ENCODE measurements at places on chromosomes 6 and 20. TPM values are rescaled to one million over a fixed set of nuclear protein-coding genes. Genes with fewer than 3 reads are reported as not detected.

The ZBTB2 gene
- total RNA-seq = 8.8 TPM

The EEF1A2 gene
- 5.6 TPM for total RNA-seq

The PLCB1 gene
- total RNA-seq = 43.8 TPM

The FOXF2 gene
- 0.10 TPM for total RNA-seq

The RHAG gene
- not detected for total RNA-seq

The C2 gene
- not detected for total RNA-seq

The ANKEF1 gene
- total RNA-seq = 3.3 TPM

The HAO1 gene
- not detected for total RNA-seq

The BPI gene
- not detected for total RNA-seq

The CST2 gene
- total RNA-seq = not detected

The RUNX2 gene
- under 0.01 TPM for total RNA-seq

The CLDN20 gene
- not detected for total RNA-seq

All from vein endothelial cell (primary cell).